Naive thymus-derived CD8-positive, alpha-beta T cell (primary cell): ENCODE measurements at places on chromosomes 7 and 10. TPM values are rescaled to one million over a fixed set of nuclear protein-coding genes. Genes with fewer than 3 reads are reported as not detected.

ZNF212 gene
- polyA plus RNA-seq: 8.6 TPM

SORCS3 gene
- 0.19 TPM for polyA plus RNA-seq

WASHC2C gene
- polyA plus RNA-seq: 34.2 TPM

PRRT4 gene
- polyA plus RNA-seq: 0.34 TPM

PSPH gene
- 8.0 TPM for polyA plus RNA-seq

IL2RA gene
- 0.07 TPM for polyA plus RNA-seq
